Stimulated activated CD8-positive, alpha-beta memory T cell treated with anti-CD3 and anti-CD28 coated beads, Interleukin-4, amount 100 ng/mL, for 4 hours (primary cell): ENCODE measurements at places on chromosomes 6 and 20.

DNA sequence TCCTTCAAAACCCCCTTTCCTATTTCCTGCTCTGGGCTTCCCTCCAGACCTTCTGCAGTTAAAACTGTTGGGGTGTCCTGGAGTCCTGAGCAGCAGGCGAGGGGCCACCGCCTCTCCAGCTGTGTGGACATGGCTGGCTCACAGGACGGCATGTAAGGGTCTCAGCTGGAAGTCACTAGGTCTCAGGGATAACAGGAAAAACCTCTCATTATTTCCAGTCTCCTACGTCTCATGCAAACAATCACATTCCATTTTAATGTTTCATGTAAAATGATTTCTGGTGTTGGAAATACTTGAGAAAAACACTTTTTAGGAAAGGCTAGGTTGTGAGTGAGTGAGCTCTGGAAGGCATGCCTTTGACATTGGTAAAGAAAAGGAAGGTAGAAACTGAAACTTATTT lies 158.7 kb downstream of the SCML4 start:
- no peak for DNase-seq

GRCh38 chr6:31057426-31058003 lies 47.2 kb downstream of the MUC22 start:
- no peak for DNase-seq

GRCh38 chr20:35767683-35768481 lies 3.9 kb upstream of the PHF20 start:
- peak; percentile 29 for DNase-seq

GRCh38 chr6:161727083-161727833 lies 453.4 kb upstream of the AGPAT4 start:
- DNase-seq, result no peak

DNA sequence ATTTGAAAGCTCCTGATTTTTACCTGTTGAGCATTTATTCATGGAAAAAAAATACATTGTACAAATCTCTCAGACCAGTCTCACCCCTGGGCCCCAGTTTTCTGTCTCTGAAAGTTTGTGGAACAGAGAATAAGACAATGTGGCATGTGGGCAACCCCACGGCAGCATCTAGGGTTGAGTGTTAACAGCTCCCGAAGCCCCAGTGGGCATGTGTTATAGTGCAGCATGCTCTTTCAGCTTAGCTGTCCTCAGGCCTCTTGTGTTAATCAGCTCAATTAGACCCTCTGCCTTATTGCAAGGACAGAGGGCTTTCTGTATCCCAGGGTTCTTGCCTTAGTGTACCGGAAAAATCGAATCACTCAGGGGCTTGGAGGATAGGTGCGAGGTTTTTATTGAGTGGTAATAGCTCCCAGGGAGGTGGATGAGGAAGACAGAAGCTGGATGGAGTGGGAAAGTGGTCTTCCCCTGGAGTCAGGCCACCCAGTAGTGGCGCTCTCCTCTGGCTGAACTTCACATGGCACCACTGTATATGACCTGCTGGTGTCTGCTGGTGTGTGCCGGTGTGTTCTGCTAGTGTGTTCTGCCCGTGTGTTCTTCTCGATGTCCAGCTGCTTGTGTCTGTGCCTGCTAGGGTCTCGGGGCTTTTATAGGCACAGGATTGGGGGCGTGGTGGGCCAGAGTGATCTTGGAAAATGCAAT lies 382.8 kb downstream of the EPM2A start:
- DNase-seq, result no peak

GRCh38 chr20:17621229-17621968 lies 51.5 kb downstream of the DSTN start:
- DNase-seq, result no peak

GRCh38 chr6:147999001-147999540 lies 343.6 kb upstream of the SASH1 start:
- DNase-seq, result no peak

DNA sequence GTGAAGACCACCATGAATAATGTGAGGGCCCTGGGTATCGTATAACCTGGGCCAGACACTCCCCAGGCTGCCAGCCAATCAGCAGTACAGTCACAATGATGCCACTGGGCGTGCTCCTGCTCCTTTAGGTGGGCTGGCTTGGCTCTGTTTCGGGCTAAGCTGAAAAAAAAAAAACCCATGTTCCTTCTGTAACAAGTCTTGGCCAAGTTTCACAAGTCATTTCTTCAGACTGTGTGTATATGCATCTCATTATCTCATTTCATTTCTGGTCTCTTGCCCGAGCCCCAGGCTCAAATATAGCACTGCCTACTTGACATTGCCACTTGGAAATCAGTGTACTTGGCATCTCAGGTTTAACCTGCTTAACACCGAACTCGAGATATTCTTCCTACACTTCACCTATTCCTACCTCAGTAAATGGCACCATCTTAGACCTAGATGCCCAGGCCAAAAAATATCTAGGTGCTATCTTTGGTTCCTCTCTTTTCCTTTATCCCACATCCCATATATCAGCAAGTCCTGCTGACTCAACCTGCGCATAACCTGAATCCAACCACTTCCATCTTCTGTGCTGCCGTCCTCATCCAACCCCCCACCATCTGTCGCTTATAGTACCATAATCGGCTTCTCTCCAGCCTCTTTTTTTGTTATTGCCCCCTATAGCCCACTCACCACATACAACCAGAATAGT lies 1.8 kb downstream of the UQCC2 start:
- no peak for DNase-seq

GRCh38 chr20:35287509-35288324 lies 3.1 kb upstream of the EIF6 start:
- DNase-seq, result no peak

GRCh38 chr6:21220271-21220987 lies 373.1 kb upstream of the SOX4 start:
- no peak for DNase-seq

DNA sequence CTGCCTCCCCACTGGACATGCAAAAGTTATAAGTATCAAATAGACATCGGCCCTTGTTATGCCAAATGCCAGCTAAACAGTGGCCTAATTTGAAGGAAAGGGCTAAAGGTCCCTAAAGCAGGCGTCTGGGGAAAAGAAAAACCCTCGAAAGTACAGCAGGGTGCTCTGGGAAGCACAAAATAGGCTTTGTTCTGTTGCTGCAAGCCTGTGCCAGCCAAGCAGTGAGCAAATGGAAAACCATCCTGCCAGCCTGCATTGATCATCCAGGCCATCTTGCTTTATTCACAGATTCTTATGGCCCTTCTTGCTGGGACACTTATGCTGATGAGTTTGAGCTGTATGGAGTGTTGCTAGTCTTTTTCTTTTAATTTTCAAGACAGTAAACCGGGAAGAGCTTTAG lies 62.2 kb upstream of the PLEKHG1 start:
- no peak for DNase-seq

- DNase-seq, result no peak
Observed at GRCh38 chr6:106128981-106129781, 43.0 kb downstream of the PRDM1 start.

- DNase-seq, result peak; percentile 82
Observed at GRCh38 chr20:33443512-33444239, at the start of gene SNTA1. Gene SNTA1, minus strand, starts transcription at chr20:33443763. Its CDS starts 143 bp downstream, at chr20:33443620.

- no peak for DNase-seq
Observed at GRCh38 chr6:81937296-81937937, 184.9 kb upstream of the TENT5A start.
